ENCODE measurements at places on chromosomes 7 and 10.

GRCh38 chr10:102628451-102628911 lies 15.8 kb upstream of the TRIM8 start:
- no peak for DNase-seq

- DNase-seq = no peak
Observed at GRCh38 chr7:38751416-38751815, 120.2 kb upstream of the AMPH start.

- no peak for DNase-seq
Observed at GRCh38 chr7:66946545-66946944, 25.5 kb downstream of the TMEM248 start.

DNA sequence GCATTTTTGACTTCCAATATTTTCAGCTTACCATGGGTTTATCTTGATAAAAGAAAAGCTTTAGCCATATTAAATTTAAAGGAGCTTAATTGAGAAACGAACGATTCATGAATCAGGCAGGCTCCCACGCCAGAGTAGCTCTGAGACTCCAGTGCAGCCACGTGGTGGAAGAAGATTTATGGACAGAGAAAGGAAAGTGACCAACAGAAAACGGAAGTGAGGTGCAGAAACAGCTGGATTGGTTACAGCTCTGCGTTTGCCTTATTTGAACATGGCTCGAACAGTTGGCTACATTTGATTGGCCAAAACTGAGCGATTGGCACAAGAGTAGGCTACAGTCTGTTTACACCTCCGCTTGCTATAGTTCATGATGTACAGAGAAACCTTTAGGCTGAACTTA lies 395.4 kb downstream of the GATA3 start:
- no peak for DNase-seq

- DNase-seq = no peak
Observed at GRCh38 chr7:87032604-87033339, 26.7 kb downstream of the ELAPOR2 start.

DNA sequence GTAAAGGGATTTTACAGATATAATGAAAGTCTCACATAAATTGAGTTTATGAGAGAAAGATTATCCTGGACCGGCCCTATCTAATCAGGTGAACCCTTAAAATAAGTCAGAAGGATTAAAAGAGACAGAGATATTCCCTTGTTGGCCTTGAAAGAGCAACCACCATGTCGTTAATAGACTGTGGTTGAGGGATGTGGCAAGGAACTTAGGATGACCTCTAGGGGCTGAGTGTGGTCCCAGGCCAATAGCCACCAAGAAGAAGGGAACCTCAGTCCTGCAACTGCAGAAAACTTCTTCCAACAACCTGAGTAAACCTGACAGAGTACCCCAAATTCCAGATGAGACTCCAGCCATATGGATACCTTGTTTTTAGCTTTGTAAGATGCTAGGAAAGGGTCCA lies 121.5 kb downstream of the POLR1F start:
- no peak for DNase-seq

DNA sequence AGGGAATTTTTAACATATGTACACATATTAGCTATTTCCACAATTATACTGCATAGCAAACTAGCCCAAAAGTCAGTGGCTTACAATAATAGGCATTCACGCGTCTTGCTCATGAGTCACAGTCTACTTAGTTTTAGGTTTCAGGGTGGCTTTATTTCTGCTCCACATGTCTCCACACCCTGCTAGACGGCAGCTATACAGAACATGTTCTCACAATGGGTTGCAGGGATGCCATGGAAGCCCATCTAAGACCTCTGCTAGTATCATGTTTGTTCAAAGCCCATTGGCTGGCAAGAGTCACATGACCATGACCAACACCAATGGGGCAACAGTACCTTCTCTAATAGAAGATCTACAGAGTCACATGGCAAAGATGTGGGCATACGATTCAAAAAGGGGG lies 96.3 kb upstream of the NEBL start:
- no peak for DNase-seq

DNA sequence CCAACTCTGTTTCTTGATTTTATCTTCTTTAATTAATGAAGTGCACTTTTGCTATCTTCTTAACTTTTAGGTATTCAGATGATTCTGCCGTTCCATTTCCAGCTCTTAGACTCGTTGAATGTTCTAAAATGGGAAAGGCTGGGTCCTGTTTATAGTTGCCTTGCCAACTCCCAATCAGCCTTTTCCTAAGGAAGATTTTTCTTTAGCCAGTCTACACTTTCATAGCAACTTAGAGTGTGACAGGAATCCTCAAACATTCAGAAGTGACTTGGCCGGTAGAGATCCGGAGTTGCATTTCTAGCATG lies 23.0 kb upstream of the TRIL start:
- DNase-seq = no peak

DNA sequence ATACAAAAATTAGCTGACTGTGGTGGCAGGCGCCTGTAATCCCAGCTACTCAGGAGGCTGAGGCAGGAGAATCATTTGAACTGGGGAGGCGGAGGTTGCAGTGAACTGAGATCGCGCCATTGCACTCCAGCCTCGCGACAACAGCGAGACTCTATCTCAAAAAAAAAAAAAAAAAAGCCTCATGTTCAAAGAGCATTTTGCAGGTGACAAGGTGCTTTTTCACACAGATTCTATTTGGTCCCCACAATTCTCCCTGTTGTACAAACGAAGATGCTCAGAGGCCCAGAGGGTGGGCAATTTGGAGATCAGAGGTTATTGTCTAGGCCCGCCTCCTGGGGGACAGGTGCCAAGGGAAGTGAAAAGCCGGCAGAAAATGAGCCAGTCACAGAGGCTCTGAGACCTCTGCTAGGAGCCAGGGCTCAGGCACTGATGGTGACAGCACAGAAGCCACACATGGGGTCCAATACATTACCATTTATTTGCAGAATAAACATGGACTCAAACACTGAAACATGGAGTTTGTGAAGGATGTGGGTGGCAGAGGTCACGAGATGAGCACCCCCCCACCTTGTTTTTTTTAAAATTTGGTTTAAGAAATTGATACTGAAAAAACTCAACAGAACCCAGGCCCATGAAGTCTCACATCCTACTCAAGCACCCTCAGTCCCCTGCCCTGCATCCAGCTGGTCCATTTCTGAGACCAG lies 882 bp upstream of the GAL3ST4 start:
- DNase-seq = no peak

- no peak for DNase-seq
Observed at GRCh38 chr7:1806354-1806753, 136.3 kb downstream of the ELFN1 start.

- no peak for DNase-seq
Observed at GRCh38 chr7:29284696-29285443, 90.3 kb downstream of the CHN2 start.

GRCh38 chr7:6276911-6277408 lies 4.5 kb upstream of the CYTH3 start:
- no peak for DNase-seq

GRCh38 chr10:71371750-71372166 lies 25.0 kb upstream of the CDH23 start:
- no peak for DNase-seq

DNA sequence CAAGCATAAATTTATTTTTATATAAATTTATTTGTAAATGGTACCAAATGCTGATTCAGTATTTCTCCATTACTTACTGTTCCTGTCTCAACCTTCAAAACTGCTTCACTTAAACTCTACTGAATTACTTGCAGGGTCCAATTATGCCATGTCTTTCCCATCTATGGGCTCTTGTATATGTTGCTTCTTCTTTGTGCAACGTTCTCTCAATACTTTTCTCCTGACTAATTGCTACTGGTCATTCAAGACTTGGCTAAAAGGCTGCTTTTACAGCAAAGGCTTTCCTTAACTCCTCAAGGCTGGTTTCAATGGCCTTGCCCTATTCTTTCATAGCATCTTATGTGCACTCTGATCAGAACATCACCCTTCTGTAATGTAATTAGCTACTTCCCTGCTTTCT lies 67.9 kb downstream of the RNLS start:
- DNase-seq = no peak

DNA sequence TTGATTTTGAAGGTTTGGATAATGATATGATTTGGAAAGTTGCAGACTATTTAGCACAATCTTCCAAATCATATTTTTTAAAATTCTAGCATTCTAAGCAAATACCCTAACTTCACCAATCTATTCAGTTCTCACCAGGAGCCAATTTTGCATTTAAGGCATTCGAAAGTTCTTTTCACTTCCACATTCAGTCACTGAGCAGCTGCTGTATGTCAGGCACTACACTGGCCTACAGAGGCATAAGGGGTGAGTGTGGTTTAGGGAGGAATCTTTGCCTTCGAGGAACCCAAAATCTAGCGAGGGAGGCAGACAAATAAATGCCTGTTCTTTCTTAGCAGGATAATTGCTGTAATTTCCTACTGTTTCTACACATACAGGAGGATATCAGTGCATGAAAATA lies 10.7 kb upstream of the UCN3 start:
- DNase-seq = no peak

DNA sequence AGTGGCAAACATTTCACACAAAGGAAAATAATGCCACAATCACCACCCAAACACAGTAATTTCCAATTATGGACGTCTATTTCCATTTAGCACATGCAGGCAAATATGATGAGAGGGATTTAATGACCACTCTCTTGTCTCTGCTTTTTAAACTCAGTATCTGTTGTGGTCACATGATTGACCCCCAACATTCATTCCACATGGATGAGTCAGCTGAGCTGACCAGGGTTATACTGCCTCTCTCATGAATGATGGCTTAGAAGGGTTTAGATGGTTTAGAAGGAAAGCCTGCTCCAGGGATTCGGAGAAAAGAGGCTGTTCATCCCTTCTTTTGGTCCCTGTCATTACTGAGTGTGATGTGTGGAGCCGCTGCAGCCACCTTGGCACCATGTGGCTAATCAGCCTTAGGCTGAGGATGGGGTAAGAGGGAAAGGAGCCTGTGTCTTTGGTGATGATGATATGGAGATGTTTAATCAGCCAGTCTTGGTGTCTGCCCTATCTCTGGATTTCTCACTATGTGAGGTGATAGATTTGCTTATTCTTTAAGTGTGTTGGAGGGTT lies 38.2 kb upstream of the JAKMIP3 start:
- DNase-seq = no peak

- DNase-seq = no peak
Observed at GRCh38 chr7:151851145-151851751, 25.7 kb downstream of the PRKAG2 start.

- no peak for DNase-seq
Observed at GRCh38 chr10:52280051-52280450, 34.0 kb upstream of the DKK1 start.

DNA sequence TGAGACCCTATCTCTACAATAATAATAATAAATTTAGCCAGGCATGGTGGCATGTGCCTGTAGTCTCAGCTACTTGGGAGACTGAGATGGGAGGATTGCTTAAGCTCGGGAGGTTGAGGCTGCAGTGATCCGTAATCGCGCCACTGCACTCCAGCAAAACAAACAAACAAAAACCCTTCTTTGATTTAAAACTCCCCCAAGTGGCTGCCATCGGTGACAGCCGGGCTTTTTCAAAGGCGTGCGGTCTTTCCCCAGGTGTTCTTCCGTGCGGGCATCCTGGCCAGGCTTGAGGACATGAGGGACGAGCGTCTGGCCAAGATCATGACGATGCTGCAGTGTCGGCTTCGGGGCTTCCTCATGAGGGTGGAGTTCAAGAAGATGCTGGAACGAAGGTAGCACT lies 1.9 kb upstream of the MYH16 start:
- DNase-seq = no peak

DNA sequence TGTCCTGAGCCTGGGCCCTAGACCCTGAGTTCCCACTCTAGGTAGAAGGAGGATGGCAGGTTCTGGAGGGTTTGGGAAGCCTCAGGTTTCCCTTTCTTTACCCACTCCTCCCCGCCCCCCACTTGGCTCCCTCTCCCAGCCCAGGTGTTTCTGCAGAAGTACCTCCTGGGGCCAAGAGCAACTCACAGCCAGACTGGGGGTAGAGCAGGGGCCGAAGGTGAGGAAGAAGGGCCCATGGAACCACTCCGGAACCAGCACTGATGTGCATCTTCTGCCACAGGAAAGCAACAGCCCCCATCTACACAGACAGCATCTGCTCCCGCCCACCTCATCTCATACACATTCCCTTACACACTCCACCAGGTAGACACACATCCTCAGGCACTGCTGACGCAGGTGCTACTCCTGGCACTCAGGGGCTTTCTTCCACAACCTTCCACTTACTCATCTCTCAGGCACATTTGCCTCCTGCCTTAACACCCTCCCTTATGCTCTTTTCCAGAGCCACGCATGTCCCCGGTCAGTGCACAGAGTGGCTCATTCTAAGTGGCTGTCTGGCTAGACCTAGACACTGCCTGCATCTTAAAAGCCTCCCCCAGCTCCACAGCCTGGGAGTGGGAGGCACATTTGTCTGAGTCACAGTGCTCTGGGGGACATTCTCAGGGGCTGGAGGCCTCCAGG lies 1.8 kb downstream of the EPHB6 start:
- no peak for DNase-seq

- DNase-seq = no peak
Observed at GRCh38 chr7:144725070-144725469, 110.8 kb downstream of the TPK1 start.

DNA sequence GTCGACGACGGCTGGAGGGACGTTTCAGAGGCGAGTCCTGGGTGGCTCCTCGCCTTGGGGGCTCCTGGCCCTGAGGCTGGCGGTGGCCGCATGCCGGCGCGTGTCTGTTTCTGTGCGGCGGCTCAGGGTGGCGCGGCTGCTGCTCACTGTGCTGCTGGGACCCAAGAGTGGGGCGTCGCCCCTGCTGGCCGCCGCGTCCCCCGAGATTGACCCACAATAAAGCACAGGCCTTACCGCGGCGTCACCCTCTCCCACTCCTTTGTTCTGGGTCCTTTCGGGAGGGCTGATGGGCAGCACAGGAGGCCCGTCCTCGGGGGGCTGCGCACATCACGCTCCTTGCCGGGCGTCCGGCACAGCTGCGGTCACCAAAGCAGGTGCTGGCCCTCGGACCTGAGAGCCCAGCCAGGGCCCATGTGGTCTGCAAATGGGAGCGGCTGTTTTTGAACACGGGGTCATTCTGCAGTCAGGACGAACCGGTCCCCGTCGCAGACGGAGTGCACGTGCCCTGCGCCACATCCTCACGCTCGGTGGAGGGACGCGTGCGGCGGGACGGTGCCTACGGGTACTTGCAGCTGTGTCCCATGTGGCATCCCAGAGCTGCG lies 19.2 kb downstream of the GET4 start:
- no peak for DNase-seq

- no peak for DNase-seq
Observed at GRCh38 chr7:69819333-69819705, 221.0 kb downstream of the AUTS2 start.

DNA sequence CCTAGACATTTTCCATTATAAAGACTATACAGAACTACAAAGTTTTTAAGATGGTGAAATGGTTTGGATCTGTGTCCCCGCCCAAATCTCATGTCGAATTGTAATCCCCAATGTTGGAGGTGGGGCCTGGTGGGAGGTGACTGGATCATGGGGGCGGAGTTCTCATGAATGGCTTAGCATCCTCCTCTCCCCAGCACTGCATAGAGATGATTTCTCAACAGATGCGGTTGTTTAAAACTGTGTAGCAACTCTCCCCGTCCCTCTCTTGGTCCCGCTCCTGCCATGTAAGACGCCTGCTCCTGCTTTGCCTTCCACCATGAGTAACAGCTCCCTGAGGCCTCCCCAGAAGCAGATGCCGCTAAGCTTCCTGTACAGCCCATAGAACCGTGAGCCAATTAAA lies 1.6 kb downstream of the FAM133B start:
- DNase-seq = no peak
